Testis (tissue), 5 donors: ENCODE measurements at places on chromosomes 4 and X. TPM values are rescaled to one million over a fixed set of nuclear protein-coding genes. Genes with fewer than 3 reads are reported as not detected.

GRCh38 chrX:15911734-15912550 is 57.3 kb upstream of the AP1S2 start:
- H3K4me3 ChIP-seq = no peak overlapping the region
- H3K36me3 ChIP-seq = no peaks in the 10 kb centered on the region
- no peaks in the 10 kb centered on the region for H3K4me1 ChIP-seq
- DNase-seq = no peak

The CCDC120 gene
- polyA plus RNA-seq = 7.5 TPM

The FRMD7 gene
- 0.11 TPM for polyA plus RNA-seq

- no peaks in the 10 kb centered on the region for H3K27me3 ChIP-seq
- no peak for DNase-seq
- H3K4me3 ChIP-seq = no peak overlapping the region
- H3K36me3 ChIP-seq = no peaks in the 10 kb centered on the region
- H3K4me1 ChIP-seq = no peaks in the 10 kb centered on the region
- H3K27ac ChIP-seq = no peak overlapping the region
Observed at GRCh38 chr4:66639361-66639760, 905.9 kb downstream of the CENPC start.

DNA sequence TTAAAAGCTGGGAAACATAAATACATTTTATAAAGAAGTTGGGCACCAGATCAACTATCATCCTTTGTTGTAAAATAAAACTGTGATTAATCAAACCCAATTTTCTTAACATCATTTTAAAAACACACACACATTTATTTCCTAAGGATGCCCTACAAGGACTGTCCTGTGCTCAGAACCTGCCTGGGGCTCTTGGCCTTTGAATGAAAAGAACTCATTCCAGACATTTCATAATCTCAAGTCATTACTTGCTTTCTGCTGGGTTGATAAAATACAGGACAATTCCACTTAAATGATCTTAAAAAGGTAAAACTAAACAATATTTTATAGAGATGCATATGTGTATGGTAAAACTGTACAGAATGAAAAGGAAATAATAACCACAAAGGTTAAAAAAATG is 2.8 kb downstream of the SH3D19 start:
- no peaks in the 10 kb centered on the region for H3K27me3 ChIP-seq
- peaks cover 7% of the 10 kb centered on the region for H3K4me1 ChIP-seq
- H3K36me3 ChIP-seq = no peaks in the 10 kb centered on the region
- no peak for DNase-seq
- H3K27ac ChIP-seq = no peak overlapping the region

The GRIA3 gene
- 1.2 TPM for polyA plus RNA-seq

DNA sequence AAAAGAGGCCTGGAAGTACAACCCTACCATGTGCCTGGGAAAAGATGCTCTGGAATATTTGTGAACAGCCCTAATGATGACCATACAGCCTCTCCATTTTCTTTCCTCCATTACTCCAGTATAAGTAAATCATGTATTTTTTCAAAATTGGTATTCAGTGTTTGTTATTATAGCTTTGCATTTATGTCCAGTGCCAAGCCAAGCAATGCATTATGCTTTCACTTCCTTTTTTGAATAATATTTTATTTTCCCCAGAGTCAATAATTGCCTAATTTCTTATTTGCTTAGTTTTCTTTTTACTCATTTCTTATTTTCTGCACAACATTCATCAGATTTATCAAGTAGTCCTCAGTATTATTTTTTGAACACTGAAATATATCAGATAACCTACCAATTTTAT is 49.3 kb upstream of the EOLA2 start:
- no peaks in the 10 kb centered on the region for H3K27me3 ChIP-seq
- DNase-seq = no peak
